ENCODE measurements at places on chromosomes 6 and 20.

DNA sequence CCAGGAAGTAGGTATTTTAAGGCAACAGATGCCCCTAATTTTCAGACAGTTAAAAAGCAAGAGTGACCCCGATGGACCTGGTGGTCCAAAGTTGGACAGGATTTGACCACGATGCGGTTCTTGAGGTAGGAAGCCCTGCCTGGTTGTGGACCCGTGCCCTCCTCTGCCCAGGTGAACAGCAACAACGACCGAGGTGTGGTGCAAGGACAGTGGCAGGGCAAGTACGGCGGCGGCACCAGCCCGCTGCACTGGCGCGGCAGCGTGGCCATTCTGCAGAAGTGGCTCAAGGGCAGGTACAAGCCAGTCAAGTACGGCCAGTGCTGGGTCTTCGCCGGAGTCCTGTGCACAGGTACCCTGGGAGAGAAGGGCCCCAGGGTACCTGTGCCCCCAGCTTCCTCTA lies 18.7 kb downstream of the TGM6 start:
- DNase-seq, result no peak

GRCh38 chr6:151693366-151693765 lies 114.1 kb upstream of the ESR1 start:
- no peak for DNase-seq

DNA sequence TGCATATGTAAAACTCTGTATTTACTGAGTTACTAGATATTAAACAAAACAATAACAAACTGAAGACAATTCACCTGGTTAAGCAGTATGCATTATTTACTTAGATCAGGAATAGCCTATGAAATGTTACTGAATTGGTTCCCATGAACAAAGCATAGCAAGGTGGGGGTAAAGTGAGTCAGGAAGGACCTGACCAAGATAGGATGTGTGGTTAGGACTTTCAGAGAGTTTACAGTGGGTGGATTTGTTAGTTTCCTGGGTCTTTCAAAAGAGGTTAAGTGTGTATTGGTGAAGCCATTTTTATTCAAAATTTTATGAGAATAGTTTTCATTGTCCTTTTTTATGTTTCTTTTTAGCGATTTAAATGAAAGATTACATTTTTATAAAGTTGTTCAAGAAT lies 32.9 kb downstream of the TBPL1 start:
- no peak for DNase-seq

DNA sequence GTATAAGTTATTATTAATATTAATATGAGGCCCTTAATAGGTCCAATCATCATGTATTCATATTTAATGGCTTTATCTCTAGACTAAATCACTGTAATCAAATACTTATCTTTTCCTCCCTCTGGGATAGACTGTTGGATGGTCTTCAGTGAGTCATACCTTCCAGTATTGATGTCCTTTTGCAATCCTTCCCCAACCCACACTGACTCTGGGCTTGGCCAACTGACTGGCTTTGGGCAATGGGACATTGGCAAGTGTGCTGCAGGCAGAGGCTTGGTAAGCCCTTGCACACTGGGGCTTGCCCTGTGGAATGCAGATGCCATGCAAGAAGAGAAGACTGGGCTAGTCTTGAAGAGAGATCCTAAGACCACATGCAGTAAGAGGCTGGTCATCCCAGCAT lies 136.6 kb downstream of the CCDC170 start:
- no peak for DNase-seq

GRCh38 chr20:7994809-7995208 lies 24.8 kb downstream of the TMX4 start:
- DNase-seq, result no peak

DNA sequence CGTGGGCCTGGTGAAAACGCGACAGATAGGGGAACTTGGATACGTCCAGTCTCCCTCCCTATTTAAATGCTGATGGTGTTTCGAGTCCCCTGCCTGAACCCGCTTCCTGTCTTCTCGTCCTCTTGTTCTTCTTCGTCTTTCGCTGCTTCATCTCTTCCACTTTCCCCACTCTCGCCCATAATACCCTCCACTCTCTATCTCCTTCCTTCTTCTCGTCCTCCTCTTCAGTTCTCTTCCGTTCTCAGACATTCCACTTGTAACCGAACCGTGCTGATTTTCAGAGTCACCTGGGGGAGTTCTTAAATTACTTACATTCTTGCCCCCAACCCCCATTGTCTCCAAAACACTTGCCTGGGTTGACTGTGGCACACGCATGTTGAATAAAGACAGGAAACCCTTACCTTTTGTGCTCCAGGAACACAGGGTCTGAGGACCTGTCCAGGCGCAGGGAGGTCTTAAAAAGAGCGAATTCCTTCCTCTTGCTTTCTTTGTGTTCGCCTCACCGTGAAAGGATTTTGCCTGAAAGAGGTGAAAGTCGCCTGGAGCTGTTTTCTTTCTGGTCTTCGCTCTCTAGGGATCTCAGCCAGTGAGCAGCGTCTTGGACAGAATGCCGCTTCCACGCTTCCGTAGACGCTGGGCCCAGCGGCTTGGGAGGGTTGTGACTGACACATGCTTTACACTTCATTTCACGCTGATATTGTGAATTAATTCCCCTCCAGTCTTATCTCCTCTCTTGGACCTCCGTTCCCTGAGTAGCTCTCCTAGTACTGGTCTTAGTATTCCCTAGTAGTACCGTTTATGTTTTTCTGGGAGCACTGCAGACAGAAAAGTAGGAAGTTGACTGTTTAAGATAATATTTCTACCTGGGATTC lies 184.0 kb downstream of the GPX5 start:
- DNase-seq, result no peak
